ENCODE measurements at places on chromosomes 5 and 9.

DNA sequence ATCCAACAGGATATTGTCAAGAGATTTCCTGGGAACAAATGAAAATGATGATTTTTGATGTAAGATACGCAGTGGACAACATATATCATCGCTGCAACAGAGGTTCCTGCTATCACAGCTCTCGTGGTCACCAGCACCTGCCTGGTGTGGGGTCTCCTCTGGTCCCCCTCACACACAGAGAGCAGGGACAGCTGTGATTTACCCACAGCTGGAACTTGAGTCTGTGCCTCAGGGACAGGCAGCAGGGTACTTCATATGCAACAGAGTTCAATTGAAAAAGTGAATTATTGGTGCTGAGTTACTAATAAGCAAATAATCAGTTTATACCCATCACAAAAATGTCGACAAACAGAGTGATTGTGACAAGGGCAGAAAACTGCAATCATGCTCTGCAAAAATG is 93.4 kb downstream of the LMX1B start:
- DNase-seq: no peak

GRCh38 chr5:160116991-160117390 is 2.3 kb downstream of the PWWP2A start:
- no peak for DNase-seq

GRCh38 chr9:121537283-121537682 is 37.6 kb upstream of the GGTA1 start:
- DNase-seq: no peak

GRCh38 chr5:135211083-135211790 is 177.2 kb upstream of the PITX1 start:
- DNase-seq: no peak

DNA sequence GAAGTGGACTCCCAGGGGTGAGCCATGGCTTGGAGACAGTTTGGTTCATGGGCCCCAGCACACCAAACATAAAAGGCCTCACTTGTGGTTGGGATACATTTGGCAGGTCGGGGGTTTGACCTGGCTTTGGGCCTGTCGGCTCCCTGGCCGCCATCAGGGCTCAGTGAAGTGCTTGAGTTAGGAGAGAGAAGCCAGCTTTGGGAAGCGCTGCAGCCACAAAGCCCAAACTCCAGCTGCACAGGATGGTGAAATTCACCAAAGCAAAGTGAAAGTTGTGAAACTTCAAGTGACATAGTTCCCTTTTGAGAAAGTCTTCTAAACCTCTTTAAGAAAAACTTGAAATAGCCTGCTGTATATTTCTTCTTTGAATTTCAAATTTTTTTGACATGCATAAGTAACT is 27.5 kb downstream of the SLC46A2 start:
- DNase-seq: no peak

DNA sequence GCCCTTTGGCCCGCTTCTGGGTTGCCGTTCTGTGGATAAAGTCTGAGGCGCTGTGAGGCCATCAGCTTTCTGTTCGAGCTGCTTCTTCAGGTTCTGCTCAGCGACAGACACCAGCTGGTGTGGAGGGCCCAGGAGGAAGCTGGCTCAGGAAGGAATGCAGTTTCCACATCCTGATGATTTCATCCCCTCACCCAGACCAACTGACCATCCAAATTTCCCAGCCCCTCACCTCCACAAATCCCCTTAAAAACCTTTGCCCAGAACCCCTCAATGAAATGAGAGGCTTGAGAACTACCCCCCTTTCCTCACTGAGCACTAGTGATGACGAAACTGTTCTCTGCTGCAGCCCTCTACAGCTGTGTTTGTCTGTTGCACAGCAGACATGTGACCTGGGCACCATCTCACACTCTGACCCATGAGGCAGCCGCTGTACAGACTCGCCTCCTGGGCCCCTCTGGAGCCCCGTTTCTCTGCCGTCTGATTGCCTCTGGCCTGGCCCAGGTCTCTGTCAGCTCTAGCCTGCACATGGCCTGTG is 45.4 kb downstream of the SPATA31C2 start:
- DNase-seq: no peak

DNA sequence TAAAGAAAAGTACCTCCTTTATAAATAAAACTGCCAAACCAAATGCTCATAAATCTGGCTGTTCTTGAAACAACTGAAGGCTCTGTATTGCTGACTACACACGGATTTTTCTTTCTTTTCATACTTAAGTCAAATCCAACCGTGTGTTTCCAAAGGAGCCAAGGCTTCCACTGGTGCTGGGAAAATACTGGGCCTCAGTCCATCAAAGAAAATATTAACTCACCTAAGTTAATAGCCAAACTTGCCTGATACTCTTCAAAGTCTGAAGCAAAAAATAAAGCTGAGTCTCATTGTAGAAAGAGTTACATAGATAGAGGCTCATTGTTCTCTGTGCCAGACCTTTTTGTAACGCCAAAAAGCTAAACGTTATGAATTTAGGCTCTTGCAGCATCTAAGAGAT is 350.4 kb upstream of the CDH9 start:
- DNase-seq: no peak

- no peak for DNase-seq
These were observed 44.4 kb downstream of the JADE2 start for GRCh38 chr5:134569758-134570364.

DNA sequence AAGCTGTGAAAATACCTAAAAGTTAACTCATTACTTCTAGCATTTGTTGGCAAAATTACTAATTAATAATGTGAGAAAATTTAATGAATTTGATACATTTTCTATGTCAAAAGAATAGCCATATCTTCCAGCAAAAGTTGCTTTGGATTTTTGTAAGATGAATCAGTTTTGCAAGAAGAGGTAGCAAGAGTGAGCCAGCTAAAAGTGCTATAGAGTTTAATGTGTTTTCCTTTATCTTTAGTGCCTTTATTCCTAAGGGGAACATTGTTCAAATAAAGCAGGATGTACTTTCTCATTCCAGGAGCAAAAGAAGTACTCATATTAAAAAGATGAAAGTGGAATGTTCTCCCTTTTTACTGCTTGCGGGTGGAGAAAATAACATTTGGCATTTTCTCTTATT is 622.2 kb downstream of the ANXA1 start:
- no peak for DNase-seq

- DNase-seq: no peak
These were observed 339.9 kb downstream of the PRELID2 start for GRCh38 chr5:145495196-145495595.

GRCh38 chr5:57495285-57496086 is 12.9 kb upstream of the ACTBL2 start:
- peak; percentile 1 for DNase-seq

DNA sequence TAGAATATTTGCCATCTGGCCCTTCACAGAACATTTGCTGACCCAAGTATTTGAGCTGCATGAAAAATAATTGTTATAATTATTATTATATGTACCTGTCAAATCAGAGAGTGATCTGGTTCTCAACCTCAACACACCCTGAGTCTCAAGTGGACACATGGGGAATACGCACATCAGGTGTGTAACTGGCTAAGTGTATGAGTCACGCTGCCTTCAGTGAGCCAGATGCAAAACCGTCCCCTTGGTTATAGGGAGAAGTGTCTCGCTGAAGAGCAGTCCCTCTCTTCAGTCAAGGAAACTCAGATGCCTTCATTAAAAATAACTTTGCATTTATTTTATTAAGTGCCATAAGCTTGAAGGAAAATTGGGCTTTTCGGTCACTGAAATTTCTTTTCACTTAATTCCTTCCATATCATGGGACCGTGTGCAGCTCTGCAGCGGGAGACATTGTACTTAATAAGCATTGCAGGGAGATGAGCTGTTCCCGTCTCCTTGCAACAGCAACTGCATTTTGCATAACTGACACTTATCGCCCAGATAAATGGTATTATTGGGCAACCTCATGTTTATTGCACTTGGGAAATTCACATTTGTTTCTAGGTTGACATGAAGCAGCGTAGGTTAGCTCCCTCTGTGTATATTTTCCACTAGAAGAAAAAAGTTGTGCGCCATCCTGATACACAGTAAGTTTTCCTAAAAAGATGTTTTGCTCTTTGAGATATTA is 512.3 kb upstream of the DAP start:
- no peak for DNase-seq

GRCh38 chr5:139110526-139111168 is 87.5 kb downstream of the SIL1 start:
- no peak for DNase-seq

GRCh38 chr9:15221746-15222145 is 85.3 kb downstream of the TTC39B start:
- no peak for DNase-seq

- DNase-seq: no peak
These were observed 500.1 kb downstream of the ENC1 start for GRCh38 chr5:74140409-74140808.

- no peak for DNase-seq
These were observed 2.3 kb upstream of the IL17B start for GRCh38 chr5:149381261-149381985.

GRCh38 chr9:17532461-17532860 is 46.4 kb upstream of the SH3GL2 start:
- DNase-seq: no peak

GRCh38 chr9:68822596-68823165 is 117.6 kb downstream of the PIP5K1B start:
- no peak for DNase-seq

- DNase-seq: peak; percentile 8
These were observed 222.6 kb downstream of the ROR2 start for GRCh38 chr9:91727316-91727861.

DNA sequence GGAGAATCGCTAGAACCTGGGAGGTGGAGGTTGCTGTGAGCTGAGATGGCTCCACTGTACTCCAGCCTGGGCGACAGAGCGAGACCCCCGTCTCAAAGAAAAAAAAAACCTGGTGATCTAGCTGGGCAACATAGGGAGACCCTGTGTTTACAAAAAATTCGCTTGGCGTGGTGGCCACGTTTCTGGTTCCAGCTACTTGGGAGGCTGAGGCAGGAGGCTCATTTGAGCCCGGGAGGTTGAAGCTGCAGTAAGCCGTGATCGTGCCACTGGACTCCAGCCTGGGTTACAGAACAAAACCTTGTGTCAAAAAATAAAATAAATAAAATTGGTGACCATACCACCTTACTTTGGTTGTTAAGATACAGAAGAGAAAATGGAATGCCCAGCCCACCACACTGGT is 1.8 kb upstream of the HNRNPAB start:
- DNase-seq: no peak

DNA sequence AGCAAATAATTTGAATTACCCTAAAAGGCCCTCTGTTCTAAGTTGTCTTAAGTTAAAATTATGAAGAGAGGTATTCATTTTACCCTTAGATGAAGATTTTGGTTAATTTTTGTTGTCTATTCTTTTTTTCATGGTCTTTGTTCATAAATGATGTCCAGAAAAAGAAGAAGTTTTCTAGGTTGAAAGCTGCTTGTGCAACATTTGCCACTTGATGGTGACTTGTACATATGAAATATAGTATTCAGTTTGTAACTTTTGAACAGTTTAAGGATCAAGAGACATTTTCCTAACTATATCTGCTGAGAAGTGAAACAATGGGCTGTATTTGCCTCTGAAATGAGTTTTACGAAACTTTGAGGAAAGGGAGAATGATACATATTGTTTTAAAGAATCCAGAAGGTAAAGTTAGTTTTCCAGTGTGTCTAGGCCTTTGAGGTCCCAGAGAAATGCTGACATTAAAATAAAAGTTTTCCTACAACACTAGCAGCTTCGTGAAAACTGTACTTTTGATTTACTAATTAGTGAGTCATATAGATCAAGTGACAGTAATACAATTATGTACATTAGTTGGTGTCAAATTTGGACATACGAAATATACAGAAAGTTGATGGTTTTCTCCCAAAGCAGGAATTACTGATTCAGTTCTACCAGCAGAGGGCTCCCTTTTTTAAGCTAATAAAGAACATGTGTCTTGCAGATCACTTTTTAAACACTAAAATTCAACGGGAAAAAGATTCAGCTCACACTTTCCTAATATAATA is 70.5 kb downstream of the PIK3R1 start:
- DNase-seq: no peak

DNA sequence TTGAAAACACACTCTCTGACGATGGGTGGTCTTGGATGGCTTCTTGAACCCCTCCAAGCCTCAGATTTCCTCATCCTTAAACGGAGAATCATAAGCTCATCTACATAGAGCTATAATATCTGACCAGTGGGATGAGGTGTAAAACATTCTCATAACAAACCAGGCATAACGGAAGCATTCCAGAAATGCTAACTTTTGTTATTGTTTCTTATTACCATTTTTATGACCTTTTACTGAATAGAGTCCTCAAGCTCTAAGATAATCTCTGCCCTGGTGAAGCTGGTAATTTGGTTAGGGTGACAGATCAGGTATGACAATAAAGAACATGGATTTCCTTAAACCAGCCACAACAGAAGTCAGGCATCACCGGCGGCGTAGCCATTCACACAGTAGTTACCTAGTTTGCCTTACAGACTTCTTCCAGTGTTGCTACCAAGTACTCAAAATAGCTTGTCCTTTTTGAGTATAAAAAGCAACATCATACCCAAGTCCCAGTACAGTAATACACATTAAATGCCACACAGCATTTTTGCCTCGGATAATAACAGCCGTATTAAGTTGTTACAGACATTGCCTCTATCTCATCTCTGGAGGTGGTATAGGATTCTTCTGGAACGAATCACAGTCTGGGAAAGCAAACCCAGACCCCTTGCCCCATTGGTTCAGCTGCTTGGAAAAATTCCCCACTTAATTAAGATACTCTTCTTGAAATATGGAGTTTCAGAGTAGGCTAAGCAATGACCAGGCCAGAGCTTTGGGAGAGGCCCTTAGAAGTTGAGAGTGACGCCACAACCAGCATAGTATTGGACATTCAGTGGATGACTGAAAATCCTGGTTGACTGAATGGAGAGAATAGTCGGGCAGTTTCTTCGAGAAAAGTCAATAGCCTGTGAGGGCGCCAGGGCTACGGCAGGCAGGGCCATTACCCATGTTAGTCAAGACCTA is 252.5 kb downstream of the SLIT3 start:
- no peak for DNase-seq

DNA sequence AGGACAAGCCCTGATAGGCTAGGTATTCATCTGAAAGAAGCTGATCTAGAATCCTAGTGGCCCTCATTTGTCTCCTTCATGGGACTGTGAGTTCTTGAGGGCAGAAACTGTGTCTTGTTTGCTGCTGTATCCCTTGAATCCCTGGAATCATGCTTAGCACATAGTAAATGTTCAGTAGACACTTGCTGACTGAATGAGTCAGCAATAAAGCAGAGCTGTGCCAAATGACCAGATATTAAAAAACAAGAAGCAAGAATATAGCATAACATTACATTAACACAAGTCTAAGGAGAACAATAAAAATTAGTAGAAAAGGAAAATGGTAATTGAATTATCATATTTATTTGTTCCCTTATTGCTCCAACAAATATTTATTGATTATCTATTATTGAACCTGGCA is 420.5 kb downstream of the ZSWIM6 start:
- no peak for DNase-seq

GRCh38 chr5:34928267-34928666 is 1.1 kb upstream of the DNAJC21 start:
- no peak for DNase-seq

- no peak for DNase-seq
These were observed 23.7 kb upstream of the PTGES start for GRCh38 chr9:129776566-129776937.

- no peak for DNase-seq
These were observed 4.7 kb downstream of the KLHL3 start for GRCh38 chr5:137731176-137731575.
